GM04503 (cell line): ENCODE measurements at places on chromosomes 3 and 15.

- no peak for DNase-seq
Measured at GRCh38 chr3:6354653-6355052, 506.3 kb upstream of the GRM7 start.

- DNase-seq = no peak
Measured at GRCh38 chr3:150743508-150743907, 19.5 kb downstream of the SIAH2 start.

- DNase-seq = no peak
Measured at GRCh38 chr3:139307601-139308555, 35.9 kb upstream of the MRPS22 start.

DNA sequence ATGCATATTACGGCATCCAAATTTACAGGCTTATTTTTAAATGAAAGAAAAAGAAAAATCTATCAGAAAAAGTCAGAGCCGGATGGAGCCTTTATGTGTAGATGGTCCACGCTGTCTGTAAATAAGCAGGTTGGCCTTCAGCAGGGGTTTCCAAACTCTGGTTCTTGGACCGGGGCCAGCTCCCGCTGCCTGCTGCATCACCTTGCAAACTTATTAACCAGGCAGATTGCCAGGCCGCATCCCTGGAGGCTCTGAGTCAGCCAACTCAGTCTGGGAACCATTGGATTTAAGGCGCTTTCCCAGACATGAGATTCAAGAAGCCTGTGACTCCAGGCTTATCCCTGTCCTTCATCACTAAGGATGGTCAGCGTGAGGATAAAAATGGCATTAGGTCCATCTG is 212.4 kb downstream of the OPA1 start:
- DNase-seq = no peak

DNA sequence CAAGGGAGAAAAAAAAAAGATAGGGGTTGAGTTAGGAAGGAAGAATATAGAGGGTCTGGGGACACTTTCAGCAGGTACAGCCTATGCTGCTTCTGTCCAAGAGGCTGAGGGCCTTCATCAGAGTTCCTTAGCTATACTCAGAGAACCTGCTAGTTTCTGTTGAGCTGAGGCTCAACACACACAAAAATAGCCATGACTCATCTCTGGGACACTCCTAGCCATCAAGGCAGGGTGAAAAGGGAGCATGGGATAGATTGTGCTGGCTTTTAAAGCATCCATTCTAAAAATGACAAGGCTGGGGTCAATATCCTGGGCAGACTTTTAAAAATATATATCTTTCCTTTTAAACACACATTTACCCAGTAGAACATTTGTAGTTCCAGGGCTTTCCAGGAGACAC is 2.8 kb upstream of the RTP2 start:
- no peak for DNase-seq

- DNase-seq = peak; percentile 80
Measured at GRCh38 chr3:174153871-174154270, 705.3 kb upstream of the NAALADL2 start.

DNA sequence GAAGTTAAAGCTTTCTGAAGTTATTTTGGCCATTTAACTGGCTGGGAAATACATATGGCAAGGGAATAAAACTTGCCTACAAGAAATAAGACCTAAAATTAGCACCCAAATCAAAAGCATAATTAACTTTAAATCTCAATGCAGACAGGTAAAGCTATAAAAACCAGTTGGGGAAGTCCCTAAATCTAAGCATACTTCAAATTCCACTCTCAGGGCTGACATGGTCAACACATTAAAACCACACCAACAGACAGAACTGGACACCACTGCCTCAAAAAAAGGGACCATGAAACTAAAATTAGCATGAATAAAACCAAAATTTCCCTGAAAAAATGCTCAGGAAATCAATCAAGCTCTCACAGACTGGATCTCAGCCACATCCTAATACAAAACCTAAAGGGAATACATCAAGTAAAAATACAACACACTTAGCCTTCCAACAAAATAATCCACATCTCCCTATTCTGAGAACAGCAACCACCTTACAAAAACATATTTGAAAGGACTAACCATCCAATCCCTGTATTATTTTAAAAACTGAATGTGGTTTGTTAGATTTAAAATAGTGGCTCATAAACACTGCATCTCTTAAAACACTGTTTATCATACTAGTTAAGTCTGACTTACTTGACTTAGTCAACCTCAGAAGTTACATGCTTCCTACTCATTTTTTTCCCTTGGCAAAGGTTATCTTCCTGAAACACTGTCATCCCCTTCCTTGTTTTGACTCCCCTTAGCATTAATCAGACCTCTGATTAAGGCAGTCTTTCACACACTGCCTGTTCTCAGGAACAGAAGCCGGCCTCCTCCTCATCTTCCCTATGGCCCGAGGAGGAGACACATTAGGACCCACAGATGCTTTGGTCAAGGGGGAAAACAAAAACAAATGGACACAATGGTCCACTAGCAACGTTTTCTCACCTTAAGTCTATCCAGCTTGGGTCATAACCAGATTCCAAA is 8.3 kb downstream of the TRA2B start:
- no peak for DNase-seq

- peak; percentile 77 for DNase-seq
Measured at GRCh38 chr3:197730200-197730599, 6.5 kb downstream of the RUBCN start.

DNA sequence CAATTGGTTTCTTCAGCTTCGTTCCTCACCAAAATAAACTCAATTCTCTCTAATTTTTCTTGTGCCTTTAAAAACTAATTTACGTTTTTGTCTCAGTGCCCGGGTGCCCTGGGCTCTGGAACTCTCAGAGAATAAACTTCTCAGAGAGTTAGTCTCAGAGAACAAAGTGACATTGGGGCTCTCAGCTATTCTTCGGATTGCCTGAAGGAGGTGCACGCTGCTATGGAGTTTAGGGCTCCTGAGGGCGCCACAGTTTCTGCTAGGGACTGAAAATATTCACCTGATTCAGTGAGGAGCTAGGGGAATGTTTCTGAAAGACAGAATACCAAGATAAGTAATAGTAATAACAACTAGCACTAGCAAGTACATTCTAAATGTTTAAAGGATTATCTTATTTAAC is 22.7 kb downstream of the ZIC4 start:
- DNase-seq = no peak

DNA sequence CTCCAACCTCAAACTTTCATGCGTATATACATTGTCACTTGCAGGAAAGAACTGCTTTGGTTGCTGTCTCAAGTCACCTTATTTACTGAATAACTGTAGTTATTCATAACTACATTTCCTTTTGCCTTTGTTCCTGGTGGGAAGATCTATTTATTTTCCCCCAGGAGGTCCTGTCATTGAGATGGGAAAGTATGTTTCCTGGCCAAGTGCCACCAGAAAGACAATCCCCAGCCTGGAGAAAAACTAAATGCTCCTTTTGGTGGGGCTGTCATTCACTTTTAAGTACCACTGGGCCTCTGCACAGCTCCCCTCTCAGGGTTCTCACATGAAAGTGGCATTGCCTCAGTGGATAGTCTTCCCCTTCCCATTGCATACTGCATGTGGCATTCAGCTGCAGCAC is 59.8 kb downstream of the LRRC3B start:
- DNase-seq = no peak

DNA sequence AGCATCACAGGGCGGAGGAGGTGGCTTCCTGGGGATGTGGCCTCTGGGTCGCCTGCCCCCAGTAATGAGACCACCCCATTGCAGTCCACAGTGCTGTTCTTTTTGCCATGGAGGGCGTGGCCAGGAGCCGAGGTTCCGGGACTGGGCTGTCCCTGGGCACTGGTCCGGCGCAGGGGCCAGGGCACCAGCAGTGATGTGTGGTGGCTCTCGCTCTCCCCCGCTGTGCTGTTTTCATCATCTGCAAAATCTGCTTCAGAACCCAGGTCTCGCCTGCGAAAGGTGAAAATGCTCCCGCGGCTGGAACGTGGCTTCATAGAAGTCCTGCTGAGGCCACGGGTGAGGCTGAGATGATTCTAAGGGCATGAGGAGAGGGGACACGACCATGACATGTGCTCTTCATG is 45.8 kb downstream of the SCN5A start:
- no peak for DNase-seq
